Motor neuron (in vitro differentiated cells): ENCODE measurements at places on chromosomes 6 and 20. TPM values are rescaled to one million over a fixed set of nuclear protein-coding genes. Genes with fewer than 3 reads are reported as not detected.

DNA sequence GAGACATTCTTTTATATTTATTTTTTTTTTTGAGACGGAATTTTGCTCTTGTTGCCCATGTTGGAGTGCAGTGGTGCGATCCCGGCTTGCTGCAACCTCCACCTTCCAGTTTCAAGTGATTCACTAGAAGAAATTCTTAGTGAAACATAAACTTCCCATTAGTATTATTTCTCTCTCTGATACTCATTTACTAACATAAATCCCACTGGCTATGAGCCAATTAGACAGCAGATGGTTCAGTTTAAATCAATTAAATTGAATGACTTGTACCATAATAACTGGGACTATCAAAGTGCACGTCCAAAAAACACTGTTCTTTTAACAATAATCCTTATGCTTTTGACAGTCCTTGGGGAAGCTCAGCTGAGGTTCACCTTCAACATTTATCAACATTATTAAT lies 111.2 kb upstream of the PTCHD4 start:
- ATAC-seq = no peak

GRCh38 chr6:110681543-110682459 lies 133.5 kb downstream of the CDK19 start:
- ATAC-seq = peak; percentile 17

DNA sequence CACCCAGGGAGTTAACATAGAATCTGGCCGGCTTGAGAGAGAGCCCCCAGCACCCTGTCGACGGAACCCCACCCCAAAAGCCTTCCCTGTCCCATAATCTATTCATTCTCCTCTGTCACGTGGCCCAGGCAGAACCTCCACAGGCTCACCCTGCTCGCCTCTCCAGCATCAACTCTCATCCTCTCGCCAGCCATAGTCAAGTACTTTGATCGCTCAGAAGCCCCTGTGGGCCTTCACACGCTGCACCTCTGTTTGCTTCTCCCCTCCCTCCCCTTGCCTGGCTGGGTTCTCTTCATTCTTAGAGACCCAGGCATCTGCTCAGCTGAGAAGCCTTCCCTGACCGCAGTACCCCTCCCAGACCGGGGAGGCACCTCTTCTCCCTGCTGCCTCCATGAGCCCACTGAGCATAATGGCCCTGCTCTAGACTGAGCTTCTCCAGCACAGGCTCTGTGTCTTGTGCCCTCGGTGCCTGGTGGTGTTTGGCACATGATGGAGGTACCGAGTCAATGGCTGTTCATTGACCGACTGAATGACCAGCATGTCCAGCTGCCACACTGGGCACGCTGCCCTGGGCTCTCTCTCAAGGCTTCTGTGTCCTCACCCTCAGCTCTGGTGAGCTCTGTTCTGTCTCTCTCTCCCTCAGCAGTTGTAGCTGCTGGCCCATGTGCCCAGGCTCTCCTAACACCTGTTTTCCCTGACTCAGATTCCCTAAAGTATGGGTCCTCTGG lies 33.7 kb downstream of the PKIG start:
- peak; percentile 13 for ATAC-seq

Gene SLC52A3
- total RNA-seq = 0.58 and 0.85 TPM in 2 replicates

Gene PRPH2
- 1.4 and 2.0 TPM in 2 replicates for total RNA-seq

Gene LPIN3
- total RNA-seq = 6.9 and 7.6 TPM in 2 replicates

DNA sequence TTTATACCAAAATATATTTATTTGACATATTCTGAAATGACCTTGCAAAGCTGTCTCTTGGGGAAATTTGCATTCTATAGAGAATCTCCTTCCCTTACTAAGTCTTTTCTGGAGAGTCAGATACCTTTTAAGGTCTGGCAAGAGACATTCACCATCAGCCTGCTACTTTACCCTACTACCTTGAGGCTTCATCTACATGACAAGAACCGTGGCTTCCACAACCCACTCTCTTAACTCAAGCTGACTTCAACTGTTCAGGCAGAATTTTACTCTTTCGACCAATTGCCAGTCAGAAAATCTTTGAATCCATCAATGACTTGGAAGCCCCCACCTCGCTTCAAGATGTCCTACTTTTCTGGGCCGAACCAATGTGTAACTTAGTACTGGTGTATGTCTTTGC lies 314.2 kb downstream of the LAMA2 start:
- ATAC-seq = no peak

Gene SOBP
- 7.6 and 9.5 TPM in 2 replicates for total RNA-seq

- ATAC-seq = no peak
Measured at GRCh38 chr20:33522256-33522820, 32.4 kb downstream of the CBFA2T2 start.

DNA sequence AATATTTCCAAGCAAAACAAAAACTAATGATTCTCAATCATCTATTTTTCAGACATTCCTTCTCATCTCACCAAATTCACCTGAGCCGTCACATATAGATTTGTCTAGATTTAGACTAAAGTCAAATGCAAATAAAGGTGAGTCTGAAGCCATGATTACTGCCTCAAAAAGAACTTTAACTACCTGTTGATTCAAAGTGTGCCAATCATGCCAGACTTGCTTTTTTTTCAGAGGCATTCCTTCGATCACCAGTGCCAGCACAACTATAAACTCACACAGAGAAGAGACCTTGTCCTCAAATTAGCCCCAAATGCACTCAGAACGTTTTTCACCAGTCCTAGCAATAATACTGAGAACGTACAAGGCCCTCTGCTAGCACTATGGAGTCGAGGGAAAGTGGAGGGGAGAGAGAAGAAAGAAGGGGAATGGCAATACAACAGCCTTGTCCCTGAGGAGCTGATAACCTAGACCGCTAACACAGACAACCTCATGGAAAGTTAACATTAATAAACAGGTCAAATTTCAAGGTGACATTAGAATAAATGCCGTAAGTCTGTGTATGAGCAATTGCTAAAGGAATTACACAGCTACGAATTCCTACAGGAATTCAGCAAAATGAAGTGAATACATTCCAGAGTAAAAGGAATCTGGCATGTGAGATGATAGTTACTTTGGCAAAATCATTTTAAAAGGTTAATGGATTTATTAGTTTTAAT lies 60.9 kb downstream of the EPB41L2 start:
- no peak for ATAC-seq
